Neuronal stem cell (in vitro differentiated cells): ENCODE measurements at places on chromosomes 2 and 18.

DNA sequence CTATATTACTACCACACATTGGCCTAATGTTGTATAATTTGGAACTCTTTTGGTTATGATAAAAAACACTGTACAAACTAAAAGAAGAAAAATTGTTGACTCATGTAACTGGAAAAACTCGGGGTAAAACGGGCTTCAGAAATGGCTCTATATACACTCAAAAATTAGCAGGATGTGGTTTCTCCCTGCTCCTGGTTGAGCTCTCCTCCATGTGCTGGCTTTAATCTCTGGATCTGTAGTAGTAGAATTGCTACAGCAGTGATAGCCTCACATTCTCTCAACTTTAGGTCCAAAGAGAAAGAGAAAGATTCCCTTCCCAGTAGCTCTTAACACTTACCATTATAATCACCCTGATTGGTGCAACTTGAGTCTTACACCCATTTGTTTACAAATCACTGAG lies 274.9 kb upstream of the GALNT5 start:
- no peak overlapping the region for H3K27ac ChIP-seq
- no peak for DNase-seq
- H3K4me3 ChIP-seq, result no peak overlapping the region
- H3K27me3 ChIP-seq, result no peaks in the 10 kb centered on the region
- no peaks in the 10 kb centered on the region for H3K36me3 ChIP-seq

DNA sequence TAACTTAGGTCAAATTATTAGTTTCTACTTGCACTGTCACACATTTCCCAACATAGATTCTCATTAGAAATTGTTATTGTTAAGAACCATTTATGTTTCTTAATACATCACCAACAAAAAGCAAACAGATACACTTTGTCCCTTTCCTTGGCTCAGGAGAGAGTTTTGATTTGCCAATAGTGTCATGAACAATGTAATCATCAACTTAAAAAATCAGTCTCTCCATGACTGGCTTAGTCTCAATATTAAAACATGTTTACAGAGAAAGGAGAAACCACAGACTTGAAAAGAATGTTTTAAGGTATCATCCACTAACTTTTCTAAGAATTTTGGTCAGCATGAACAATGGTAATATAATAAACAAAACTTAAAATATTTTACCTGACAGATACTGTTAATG lies 416.5 kb upstream of the KCNH7 start:
- no peak overlapping the region for H3K27ac ChIP-seq
- no peak overlapping the region for H3K4me3 ChIP-seq
- no peaks in the 10 kb centered on the region for H3K27me3 ChIP-seq
- H3K36me3 ChIP-seq, result no peaks in the 10 kb centered on the region

DNA sequence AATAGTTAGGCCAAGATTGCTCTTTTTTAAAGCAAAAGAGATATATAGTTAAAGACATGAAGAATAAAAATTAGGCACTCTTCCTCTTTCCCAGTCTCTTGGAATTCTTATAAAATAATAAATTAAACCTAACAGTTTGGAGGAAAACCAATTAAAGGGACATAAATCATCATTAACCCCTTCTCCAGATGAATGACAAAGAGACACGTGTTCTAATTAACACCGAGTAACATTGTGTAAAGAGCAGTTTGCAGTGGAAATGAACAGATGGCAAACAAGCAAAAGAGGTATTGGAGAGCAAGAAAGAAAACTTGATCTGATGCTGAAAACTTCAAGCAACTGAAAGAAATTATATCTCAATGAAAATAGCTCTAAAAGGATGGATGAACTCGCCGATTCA lies 48.4 kb downstream of the BCL2 start:
- no peaks in the 10 kb centered on the region for H3K36me3 ChIP-seq
- no peak for DNase-seq
- no peaks in the 10 kb centered on the region for H3K27me3 ChIP-seq
- H3K4me1 ChIP-seq, result peaks cover 6% of the 10 kb centered on the region
- H3K4me3 ChIP-seq, result no peak overlapping the region

GRCh38 chr2:43018179-43019024 lies 208.0 kb downstream of the ZFP36L2 start:
- no peak for DNase-seq
- peaks cover 9% of the 10 kb centered on the region for H3K4me1 ChIP-seq
- no peaks in the 10 kb centered on the region for H3K27me3 ChIP-seq
- no peak overlapping the region for H3K27ac ChIP-seq
- no peak overlapping the region for H3K4me3 ChIP-seq

GRCh38 chr2:138424436-138425140 lies 77.0 kb upstream of the SPOPL start:
- no peaks in the 10 kb centered on the region for H3K4me1 ChIP-seq
- H3K4me3 ChIP-seq, result no peak overlapping the region
- H3K36me3 ChIP-seq, result no peaks in the 10 kb centered on the region
- H3K27ac ChIP-seq, result no peak overlapping the region
- H3K27me3 ChIP-seq, result no peaks in the 10 kb centered on the region

DNA sequence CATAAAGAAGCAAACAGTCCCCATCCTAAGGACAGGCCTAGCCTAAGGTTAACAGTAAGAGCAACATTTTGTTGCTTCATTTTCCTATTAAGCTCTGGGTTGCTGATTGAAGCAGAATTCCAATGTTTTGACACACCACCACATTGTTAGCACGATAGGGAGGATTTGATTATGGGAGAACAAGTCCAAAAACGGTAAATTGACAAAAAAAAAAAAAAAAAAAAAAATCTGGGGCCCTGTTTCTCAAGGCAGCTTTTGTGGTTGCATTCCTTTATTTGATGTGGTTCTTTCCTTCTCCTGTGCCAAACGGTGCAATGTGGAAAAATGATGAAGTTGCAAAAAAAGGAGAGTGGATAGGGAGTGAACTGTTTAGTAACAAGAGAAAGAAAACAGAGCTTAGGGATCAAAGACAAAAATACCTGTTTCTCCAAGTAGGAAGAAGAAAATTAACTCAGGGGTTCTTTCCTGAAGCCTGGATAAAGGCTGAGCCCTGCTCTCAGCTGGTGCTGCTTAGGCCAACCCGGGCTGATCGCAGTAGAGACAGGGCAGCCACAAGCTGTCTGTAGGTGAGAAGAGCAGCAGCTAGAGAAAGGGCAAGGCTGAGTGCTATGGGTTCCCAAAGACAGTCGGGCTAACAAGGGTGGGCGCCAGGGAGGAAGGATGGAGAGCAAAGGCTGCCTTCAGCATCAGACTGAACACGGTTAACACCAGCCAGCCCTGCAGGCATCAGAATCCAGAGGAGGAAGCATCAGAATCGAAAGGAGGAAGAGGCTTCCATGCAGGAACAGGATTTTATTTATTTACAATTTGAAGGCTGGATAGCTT lies 167.8 kb upstream of the FOSL2 start:
- no peak for DNase-seq
- H3K4me3 ChIP-seq, result peak overlapping the region; percentile 36
- peak overlapping the region; percentile 4 for H3K27ac ChIP-seq
- peaks cover 7% of the 10 kb centered on the region for H3K4me1 ChIP-seq
- no peaks in the 10 kb centered on the region for H3K27me3 ChIP-seq

- no peaks in the 10 kb centered on the region for H3K36me3 ChIP-seq
- no peak overlapping the region for H3K27ac ChIP-seq
- no peak overlapping the region for H3K4me3 ChIP-seq
- H3K4me1 ChIP-seq, result peaks cover 15% of the 10 kb centered on the region
Measured at GRCh38 chr2:176834226-176834625, 378.4 kb upstream of the HNRNPA3 start.

- H3K4me3 ChIP-seq, result no peak overlapping the region
- no peaks in the 10 kb centered on the region for H3K4me1 ChIP-seq
- H3K36me3 ChIP-seq, result peaks cover 2% of the 10 kb centered on the region
- no peak for DNase-seq
Measured at GRCh38 chr18:12839057-12839525, 44.9 kb downstream of the PTPN2 start.

- H3K27me3 ChIP-seq, result no peaks in the 10 kb centered on the region
- no peak overlapping the region for H3K4me3 ChIP-seq
- H3K36me3 ChIP-seq, result no peaks in the 10 kb centered on the region
- H3K4me1 ChIP-seq, result no peaks in the 10 kb centered on the region
- DNase-seq, result no peak
- no peak overlapping the region for H3K27ac ChIP-seq
Measured at GRCh38 chr18:54852780-54853675, 24.8 kb downstream of the RAB27B start.

GRCh38 chr2:162258169-162258568 lies 14.9 kb upstream of the FAP start:
- no peak overlapping the region for H3K4me3 ChIP-seq
- H3K27me3 ChIP-seq, result no peaks in the 10 kb centered on the region
- no peak for DNase-seq
- no peaks in the 10 kb centered on the region for H3K36me3 ChIP-seq
- no peak overlapping the region for H3K27ac ChIP-seq
- H3K4me1 ChIP-seq, result peaks cover 1% of the 10 kb centered on the region

GRCh38 chr2:109523121-109523520 lies 90.6 kb downstream of the SEPTIN10 start:
- no peaks in the 10 kb centered on the region for H3K27me3 ChIP-seq
- peaks cover 5% of the 10 kb centered on the region for H3K4me1 ChIP-seq
- no peak overlapping the region for H3K4me3 ChIP-seq
- DNase-seq, result no peak
- no peak overlapping the region for H3K27ac ChIP-seq

GRCh38 chr2:88165332-88166003 lies 4.7 kb upstream of the THNSL2 start:
- H3K4me1 ChIP-seq, result peaks cover 2% of the 10 kb centered on the region
- H3K36me3 ChIP-seq, result no peaks in the 10 kb centered on the region
- no peak overlapping the region for H3K4me3 ChIP-seq
- no peak overlapping the region for H3K27ac ChIP-seq

GRCh38 chr2:205580212-205580987 lies 101.9 kb upstream of the NRP2 start:
- H3K27ac ChIP-seq, result no peak overlapping the region
- peaks cover 4% of the 10 kb centered on the region for H3K4me1 ChIP-seq
- no peak for DNase-seq
- H3K4me3 ChIP-seq, result no peak overlapping the region

- H3K36me3 ChIP-seq, result peaks cover 2% of the 10 kb centered on the region
- H3K27ac ChIP-seq, result no peak overlapping the region
- H3K4me1 ChIP-seq, result no peaks in the 10 kb centered on the region
- H3K4me3 ChIP-seq, result no peak overlapping the region
- peak; percentile 23 for DNase-seq
Measured at GRCh38 chr18:67300498-67300897, 216.0 kb downstream of the DSEL start.

DNA sequence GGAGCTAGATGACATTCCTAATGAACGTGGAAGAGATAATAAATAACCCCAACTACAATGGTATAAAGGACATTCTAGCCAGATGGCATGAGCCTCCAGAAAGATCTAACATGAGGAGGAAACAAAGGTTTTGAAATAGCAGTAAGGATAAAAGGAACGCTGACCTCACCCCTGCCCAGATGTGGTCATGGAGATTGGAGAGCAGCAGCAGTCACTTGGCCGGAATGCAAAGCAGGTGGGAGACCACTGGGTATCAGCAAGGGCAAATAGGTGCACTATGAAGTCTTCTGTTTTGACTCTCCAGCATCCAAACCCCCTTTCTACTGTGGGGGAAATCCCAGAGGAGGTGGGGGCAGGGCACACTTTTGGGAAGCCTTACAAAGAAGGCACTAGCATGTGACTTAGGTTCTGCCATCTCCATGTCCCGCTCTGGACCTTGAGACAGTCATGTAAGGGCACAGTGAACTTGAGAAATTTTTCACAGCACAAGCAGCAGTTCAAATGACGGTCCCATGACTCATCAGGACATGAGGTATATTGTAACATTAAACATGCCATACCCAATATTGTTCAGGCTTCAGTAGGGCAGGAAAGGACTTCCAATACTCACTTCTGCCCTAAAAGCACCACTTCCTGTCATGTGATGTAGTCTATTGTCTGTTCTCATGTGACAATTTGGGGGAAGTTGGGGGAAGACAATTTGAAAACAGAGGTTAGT lies 55.2 kb downstream of the METTL4 start:
- H3K4me3 ChIP-seq, result no peak overlapping the region
- H3K27ac ChIP-seq, result no peak overlapping the region
- no peaks in the 10 kb centered on the region for H3K4me1 ChIP-seq
- H3K27me3 ChIP-seq, result no peaks in the 10 kb centered on the region
- H3K36me3 ChIP-seq, result no peaks in the 10 kb centered on the region
- no peak for DNase-seq

GRCh38 chr2:219327719-219328118 lies 4.8 kb downstream of the RESP18 start:
- H3K36me3 ChIP-seq, result no peaks in the 10 kb centered on the region
- H3K27ac ChIP-seq, result no peak overlapping the region
- peaks cover 27% of the 10 kb centered on the region for H3K27me3 ChIP-seq
- no peaks in the 10 kb centered on the region for H3K4me1 ChIP-seq
- H3K4me3 ChIP-seq, result no peak overlapping the region

GRCh38 chr2:176117823-176118371 lies 1.3 kb downstream of the HOXD10 start:
- H3K36me3 ChIP-seq, result no peaks in the 10 kb centered on the region
- no peak overlapping the region for H3K27ac ChIP-seq
- no peak overlapping the region for H3K4me3 ChIP-seq
- peaks cover 60% of the 10 kb centered on the region for H3K27me3 ChIP-seq
- H3K4me1 ChIP-seq, result no peaks in the 10 kb centered on the region

DNA sequence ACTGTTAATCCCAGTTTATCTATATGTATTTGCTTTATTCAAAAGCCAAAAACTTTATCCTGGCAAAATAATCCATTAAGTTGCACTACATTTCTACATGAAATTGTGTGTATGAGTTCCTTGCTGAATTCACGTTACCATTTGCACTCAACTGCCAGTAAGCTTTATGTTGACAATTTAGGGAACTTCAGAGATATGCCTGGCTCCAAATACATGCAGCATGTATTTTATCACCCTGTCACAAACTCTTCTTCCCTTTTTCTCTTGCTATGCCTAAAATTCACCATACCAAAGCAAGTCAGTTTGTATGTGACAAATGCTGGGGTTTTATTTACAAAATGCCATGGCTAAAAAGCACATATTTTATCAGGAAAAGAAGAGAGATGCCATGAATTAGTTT lies 157.6 kb upstream of the CDH2 start:
- H3K4me3 ChIP-seq, result no peak overlapping the region
- no peaks in the 10 kb centered on the region for H3K4me1 ChIP-seq
- no peak overlapping the region for H3K27ac ChIP-seq
- DNase-seq, result no peak
- no peaks in the 10 kb centered on the region for H3K27me3 ChIP-seq
- no peaks in the 10 kb centered on the region for H3K36me3 ChIP-seq

DNA sequence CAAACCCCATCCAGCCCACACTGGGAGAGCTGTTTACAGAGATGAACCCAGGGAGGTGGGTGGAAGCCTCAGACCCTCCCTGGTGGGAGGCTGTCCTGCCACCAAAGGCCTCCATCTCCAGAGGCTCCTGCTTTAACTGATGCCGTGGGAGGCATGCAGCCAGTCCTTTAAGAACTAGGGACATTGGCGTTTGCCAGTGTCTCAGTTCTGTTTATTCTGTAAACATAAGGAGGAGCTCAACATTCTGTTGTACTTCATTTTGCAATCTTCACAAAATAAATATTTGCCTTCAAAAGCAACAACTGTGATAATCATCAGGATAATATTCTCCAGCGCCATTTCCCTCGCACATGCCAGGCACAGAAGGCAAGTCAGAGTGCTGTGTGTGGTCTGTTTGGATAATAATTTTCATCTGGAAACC lies 6.8 kb downstream of the EDAR start:
- no peaks in the 10 kb centered on the region for H3K36me3 ChIP-seq
- no peaks in the 10 kb centered on the region for H3K27me3 ChIP-seq
- no peak for DNase-seq
- peaks cover 3% of the 10 kb centered on the region for H3K4me1 ChIP-seq

GRCh38 chr2:20108655-20109396 lies 57.4 kb upstream of the LAPTM4A start:
- H3K27me3 ChIP-seq, result no peaks in the 10 kb centered on the region
- no peak overlapping the region for H3K4me3 ChIP-seq
- no peaks in the 10 kb centered on the region for H3K36me3 ChIP-seq
- H3K4me1 ChIP-seq, result peaks cover 5% of the 10 kb centered on the region
- H3K27ac ChIP-seq, result no peak overlapping the region
